Germinal center (tissue), 1 donor: ENCODE measurements at places on chromosomes 12 and 14.

DNA sequence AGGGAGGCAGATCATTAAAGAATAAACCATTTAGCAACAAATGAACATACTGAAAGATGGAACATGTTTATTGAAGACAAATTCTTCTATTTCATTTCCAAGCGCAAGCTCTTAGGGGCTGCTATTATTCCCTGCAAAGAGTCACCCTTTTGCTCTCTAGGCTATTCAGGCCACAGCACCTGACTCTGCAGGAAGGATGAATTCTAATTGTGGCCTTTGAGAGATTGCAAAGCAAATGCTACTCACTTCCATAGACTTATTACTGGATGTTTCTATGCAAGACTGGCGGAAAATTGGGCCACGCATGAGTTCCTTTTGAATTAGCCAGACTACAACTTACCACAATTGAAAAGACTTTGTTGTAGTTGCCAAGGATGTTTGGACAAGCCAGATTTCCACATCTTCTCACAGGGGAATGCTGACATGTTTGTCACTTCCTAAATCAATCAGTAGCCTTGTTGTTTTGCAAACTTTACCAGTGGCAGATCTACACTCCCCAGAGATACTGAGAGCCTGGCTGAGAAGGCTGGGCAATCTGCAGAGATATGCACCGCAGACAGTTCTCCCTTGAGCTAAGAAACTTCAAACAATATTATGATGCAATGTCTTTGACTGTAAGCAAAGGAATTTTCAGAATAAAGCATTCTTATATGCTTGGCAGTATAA, 334.3 kb upstream of the SYT1 start:
- no peak for DNase-seq

DNA sequence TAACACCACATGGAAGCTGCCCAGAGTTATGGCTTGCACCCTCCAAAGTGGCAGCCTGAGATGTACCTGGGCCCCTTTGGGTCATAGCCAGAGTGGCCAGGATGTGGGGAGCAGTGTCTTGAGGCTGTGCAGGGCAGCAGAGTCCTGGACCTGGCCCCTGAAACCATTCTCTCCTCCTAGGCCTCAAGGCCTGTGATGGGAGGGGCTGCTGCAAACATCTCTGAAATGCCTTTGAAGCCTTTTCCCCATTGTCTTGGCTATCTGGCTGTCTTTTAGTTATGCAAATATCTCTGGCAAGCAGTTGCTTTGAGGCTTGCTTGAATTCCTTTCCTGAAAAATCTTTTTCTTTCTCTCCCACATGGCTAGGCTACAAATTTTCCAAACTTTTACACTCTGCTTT, 356.5 kb downstream of the DAD1 start:
- no peak for DNase-seq

DNA sequence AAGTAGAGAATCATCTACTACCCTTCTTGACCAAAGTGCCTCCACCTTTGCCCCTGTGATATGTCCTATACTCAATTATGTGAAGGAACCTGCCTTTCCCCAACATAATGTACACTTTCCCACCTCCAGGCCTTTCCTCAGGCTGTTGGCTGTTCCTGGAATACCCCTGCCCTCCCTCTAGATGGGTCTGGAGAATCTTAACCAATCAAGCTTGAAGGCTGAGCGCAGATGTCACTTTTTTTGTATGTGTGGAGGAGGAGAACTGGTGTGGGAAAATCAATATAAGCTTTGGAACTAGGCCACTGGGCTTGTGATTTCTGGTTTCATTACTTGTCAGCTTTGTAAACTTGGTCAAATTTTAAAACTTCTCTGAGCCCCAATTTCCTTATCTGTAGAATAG, 4.7 kb downstream of the BMAL2 start:
- no peak for DNase-seq

DNA sequence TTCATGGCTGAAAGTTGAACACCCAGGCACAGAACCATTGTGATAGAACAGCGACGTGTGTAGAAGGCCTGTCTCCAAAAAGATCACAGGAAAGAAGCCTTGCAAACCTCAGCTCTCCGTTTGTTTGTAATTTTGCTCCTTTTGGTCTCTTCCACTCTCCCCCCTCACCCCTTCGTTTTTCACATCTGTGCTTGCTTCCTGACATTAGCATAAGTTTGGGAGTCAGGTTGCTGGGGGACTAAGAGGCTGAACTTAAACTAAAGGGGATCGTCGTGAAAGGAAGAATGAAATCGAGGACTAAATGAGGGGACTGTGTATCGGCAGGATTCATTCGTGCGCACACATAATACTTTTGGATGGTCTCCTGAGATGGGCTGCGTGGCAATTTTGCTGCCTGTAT, 200.6 kb downstream of the BCAT1 start:
- no peak for DNase-seq

GRCh38 chr12:116556356-116556952, 2.7 kb upstream of the MAP1LC3B2 start:
- DNase-seq: no peak

GRCh38 chr12:88546853-88547252, 33.4 kb downstream of the KITLG start:
- no peak for DNase-seq
